ENCODE measurements at places on chromosomes 2 and 18.

GRCh38 chr2:46557788-46558187 lies 78.4 kb downstream of the TMEM247 start:
- no peak for DNase-seq

DNA sequence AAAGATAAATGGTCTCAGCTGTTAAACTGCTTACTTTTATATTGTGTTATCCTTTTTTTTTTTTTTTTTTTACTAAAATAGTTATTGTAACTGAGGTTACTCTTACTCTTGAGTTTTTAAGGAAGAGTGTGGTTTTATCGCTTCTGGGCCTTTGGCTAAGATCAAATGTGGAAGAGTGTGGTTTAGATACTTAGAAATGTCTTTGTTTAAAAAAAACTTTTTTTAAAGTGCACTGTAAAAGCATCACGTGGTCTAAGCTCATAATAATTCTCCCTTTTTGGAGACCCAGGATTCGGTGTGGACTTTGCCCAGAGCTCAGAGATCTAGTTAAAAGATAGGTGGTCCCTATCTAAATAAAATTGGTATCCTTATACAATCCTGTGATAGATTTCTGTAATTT lies 11.9 kb upstream of the OXER1 start:
- no peak for DNase-seq

DNA sequence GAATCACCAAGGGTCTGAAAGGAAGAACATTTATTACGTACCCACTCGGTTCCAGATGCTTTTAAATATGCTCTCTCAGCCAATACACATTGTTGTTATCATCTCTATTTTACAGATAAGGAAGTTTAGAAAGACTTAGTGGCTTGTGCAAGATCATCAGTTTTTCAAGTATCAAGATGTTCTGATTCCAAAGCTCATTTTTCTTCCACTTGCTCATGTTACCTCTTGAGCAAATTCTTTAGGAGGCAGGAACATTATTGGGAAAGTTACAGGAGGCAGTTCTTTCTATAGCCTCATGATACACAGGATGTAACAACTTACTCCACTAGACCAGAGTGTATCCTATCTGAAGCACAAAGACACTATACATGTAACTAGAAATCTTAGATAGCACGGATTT lies 65.0 kb upstream of the MMADHC start:
- DNase-seq, result no peak

GRCh38 chr18:24055878-24056277 lies 41.3 kb downstream of the TTC39C start:
- no peak for DNase-seq

GRCh38 chr2:224847961-224848850 lies 132.0 kb upstream of the CCDC195 start:
- no peak for DNase-seq

DNA sequence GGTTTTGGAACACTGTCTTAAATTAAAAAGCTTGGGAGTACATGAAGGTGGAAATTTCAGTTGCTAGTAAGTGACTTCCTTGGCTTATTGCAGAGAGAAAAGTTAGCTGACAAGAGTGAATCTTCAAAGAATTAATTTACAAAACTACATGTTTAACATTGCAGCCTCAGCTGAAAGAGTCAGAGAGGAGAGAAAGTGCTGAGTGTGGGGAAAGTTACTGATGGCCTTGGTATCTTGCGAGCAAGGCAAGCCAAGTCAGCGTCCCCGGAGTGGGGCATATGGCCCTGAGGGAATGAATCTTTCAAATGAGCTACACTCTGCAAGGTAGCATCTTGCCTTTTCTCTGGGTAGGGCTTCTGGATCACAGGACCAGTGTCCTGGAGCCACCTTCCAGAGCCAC lies 131.3 kb downstream of the LPIN1 start:
- DNase-seq, result no peak

DNA sequence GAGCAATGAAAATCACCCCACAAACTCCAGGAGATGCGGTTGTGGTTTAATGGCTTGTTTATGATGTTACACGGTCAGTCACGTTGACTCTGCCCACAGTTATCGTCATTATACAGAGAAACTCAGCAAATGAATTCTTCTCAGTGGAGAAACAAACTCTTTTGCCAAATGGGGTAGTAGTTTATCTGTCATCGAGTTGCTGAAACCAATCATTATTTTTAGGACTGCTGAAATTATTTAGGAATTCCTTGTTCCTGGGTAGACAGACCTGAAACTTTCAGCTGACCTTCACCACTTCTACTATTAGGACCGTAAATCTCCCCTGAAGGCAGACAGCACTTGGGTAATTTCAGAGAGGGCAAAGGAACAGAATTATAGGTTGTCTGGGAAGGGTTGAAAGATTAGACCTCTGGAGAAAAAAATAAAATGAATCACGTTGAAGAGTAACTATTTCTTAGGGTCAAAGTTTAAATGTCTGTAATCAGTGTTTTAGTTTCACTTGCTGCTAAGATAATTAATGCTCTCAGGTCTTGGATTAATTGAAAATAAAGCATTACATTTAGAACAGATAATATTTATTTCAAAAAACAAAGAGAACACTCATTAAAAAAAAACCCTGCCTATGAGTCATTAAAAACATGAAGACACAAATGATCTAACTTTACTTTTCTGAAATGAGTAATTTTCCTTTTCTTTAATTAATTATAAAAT lies 52.1 kb upstream of the LYPD6 start:
- no peak for DNase-seq

GRCh38 chr2:49640630-49641029 lies 486.3 kb upstream of the FSHR start:
- DNase-seq, result no peak

DNA sequence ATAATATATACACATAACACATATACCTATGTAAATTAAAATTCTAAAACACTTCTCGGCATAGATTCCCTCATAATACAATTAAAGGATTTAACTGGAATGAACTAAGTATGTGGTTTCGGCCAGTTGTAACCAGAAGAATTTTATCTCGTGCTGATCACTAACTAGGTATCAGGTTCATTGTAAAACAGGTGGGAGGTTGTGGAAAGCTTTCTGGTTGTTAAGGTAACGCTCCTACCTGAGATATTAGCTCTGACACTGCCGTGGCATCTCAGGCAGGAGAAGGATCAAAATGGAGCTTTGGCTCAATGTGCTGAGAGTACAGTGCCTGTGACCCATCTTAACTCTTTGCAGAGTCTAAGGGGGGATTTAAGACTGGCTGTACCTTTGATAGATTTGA lies 42.5 kb downstream of the SLC9A2 start:
- DNase-seq, result no peak

DNA sequence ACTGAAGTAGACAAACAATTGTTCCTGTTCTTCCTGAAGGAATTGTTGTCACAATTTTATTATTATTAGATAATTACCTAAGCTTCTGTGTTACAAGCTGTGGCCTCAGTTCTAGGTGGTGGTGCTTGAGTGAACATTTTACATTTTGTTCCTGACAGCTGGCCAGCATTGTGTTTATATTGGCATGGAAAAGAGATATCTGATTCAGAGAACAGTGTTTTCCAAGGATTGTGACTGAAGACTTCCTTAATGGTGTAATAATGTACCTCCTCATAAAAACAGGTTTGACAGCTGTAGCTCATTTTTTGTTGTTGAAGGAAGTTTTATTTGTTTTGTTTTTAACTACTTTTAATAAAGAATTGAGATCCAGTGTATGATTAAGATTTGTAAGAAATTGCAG lies 95.2 kb downstream of the EPB41L5 start:
- DNase-seq, result no peak

GRCh38 chr2:42964439-42965083 lies 172.2 kb upstream of the HAAO start:
- DNase-seq, result no peak
